Suppressor macrophage (primary cell): ENCODE measurements at places on chromosomes 2 and 18.

GRCh38 chr2:54618646-54619565 lies 104.6 kb upstream of the EML6 start:
- DNase-seq: peak; percentile 28

DNA sequence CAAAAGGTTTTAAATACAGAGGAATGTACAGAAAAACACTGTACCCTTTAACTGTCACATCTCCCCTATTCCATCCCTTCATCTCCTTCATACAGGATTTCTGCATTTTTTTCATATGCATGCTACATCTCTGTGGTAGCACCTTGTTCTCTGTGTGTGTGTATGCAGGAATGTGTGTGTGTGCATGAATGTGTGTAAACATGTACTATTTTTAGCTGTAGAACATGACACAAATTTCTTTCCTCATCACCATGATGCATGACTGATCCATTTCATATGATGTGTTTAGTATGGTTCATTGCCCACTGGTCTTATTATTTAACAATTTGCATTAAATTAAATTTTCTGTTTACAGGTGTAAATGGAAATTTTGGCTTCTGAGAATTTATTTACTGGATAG lies 21.5 kb upstream of the ZEB2 start:
- no peak for DNase-seq

DNA sequence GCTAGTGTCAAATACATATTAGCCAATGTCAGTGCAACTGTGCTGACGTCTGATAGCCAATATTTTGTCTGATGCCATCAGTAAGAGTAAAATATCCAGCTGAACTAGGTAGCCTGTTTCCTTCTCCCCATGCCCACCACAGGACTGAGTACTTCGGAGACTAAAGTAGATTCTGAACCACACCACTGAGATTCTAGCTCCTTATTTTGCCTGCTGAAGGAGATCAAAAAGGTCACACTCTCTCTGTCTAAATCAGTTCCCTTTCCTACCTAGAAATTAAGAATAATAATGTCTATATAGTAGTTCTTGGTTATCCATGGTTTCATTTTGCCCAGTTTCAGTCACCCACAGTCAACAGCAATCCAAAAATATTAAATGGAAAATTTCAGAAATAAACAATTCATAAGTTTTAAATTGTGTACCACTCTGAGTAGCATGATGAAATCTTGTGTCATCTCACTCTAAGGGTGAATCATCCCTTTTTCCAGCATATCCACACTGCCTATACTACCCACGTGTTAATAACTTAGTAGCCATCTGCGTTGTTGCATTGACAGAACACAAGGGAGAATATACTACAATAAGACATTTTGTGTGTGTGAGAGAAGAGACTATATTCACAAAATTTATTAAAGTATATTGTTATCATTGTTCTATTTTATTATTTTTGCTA lies 1043.3 kb upstream of the PIK3C3 start:
- DNase-seq: no peak

- no peak for DNase-seq
Observed at GRCh38 chr2:109222825-109223471, 93.9 kb downstream of the SH3RF3 start.
